ENCODE measurements at places on chromosomes 5 and 9.
A peak's percentile ranks its signal among the peaks of the same experiment; 100 is the strongest.

DNA sequence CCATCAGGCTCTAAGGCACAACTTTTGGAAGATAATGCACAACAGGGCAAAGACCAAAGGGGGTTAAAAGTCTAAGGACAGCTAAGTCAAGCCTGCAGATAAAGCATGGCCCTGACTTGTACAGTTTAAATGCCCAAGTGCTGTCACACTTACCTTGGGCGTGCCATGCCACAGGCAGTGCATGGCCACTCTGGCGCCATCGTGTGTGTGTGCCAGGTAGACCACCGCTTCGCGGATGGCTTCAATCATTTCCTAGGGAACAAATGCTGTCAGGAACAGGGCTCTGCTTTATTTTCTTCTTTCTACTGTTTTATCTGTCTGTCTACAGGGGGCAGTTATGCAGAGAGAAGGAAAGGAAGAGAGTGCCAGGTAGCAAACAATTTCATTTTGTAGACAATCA lies 19.3 kb downstream of the PUM3 start:
- DNase-seq = no peak

GRCh38 chr9:113785334-113785733 lies 90.8 kb upstream of the ZNF618 start:
- no peak for DNase-seq

DNA sequence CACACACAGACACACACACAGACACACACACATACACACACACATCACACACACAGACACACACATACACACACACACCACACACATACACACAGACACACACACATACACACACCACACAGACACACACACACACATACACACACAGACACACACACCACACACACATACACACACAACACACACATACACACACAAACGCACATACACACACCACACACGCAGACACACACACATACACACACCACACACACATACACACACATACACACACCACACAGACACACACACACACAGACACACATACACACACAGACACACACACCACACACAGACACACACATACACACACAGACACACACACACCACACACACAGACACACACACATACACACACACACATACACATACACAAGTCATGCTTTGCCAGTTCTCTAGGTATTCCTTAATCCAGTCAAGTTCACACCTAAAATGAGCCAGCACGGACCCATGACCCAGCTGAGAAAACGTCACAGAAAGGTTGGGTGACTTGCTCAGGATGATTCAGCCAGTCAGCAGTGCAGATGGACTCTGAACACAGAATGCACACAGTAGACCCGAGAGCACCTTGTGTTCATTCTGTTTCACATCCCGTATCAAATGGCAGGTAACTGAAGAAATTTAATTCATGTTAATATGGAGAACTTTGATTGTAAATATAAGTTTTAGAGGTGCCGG lies 746.4 kb downstream of the MTRR start:
- DNase-seq = no peak

GRCh38 chr9:91923145-91923544 lies 26.9 kb downstream of the ROR2 start:
- DNase-seq = no peak

- DNase-seq = peak; percentile 73
These were observed 166.8 kb downstream of the ARHGEF28 start for GRCh38 chr5:73792687-73793320.

- DNase-seq = no peak
These were observed 490.7 kb downstream of the CDH18 start for GRCh38 chr5:19497229-19497815.

DNA sequence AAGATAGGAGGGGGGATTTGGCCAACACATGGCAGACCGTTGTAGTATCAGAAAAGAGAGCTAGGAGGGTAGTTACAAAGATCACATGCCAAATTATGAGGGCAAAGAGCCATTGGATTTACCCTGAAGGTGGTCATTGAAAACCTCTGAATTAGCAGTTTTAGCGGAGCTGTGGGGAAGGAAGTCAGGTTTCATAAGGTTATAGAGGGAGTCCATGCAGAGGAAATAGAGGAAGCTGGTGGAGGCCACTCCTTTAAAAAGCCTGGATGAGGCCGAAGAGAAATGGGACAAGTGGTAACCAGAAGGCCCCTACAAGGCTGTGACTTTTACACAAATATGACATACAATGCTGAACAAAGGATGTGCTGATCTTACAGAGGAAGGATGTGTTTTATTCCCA lies 13.2 kb downstream of the DOCK8 start:
- no peak for DNase-seq

DNA sequence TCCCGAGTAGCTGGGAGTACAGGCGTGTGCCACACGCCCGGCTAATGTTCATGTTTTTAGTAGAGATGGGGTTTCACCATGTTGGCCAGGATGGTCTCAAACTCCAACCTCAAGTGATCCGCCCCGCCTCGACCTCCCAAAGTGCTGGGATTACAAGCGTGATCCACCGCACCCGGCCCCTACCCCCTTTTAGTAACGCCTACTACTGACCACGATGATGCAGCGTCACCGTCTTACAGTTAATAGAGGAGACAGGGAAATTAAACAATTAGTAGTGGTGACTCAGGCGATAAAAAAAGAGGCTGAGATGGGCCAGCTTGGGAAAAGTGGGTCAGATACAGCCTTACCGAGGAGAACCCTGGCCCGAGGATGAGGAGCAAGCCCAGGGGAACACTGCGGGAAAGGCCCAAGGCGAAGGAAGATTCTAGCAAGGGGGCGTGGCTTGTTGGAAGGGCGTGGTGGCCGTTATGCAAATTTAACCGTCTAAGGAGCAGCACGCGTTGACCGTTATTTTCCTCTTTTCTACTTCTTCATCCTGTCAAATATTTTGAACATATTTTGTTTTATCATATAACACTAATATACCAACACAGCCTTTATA lies 1.6 kb upstream of the SETX start:
- no peak for DNase-seq

GRCh38 chr9:133106511-133107244 lies 14.4 kb downstream of the RALGDS start:
- no peak for DNase-seq

DNA sequence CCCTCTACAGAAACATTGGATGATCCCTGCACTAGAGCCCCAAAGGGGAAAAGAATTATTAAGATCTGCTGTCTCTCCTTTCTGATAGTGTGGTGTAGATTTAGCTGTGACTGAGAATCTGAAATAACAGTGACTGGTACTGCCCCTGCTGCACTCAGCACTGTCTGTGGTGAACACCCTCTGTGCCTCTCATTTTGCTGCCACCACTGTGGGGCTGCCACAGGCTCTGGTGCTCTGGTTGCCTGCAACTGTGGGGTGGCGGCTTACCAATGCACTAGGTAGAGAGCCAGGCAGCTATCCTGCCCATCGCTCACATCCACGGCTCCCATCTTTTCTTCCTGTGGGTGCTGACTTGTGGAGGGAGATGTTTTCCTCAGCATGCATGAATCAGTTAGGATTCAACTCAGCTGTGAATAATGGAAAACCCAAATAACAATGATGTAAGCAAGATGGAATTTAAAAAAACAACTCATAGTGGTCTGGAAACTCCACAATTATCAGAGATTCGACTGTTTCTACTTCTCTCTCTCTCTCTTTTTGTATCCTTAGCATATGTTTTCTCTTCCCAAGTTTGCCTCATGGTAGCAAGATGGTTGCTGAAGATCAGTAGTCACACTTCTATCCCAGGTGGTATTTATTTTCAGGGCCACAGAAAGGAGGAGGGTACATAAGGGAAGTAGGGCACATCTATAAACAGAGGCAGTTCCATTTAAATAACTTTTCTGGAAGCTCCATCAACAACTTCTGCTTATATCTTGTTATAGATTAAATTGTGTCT lies 99.8 kb upstream of the DAP start:
- peak; percentile 42 for DNase-seq

GRCh38 chr9:81682797-81683196 lies 6.5 kb downstream of the TLE1 start:
- no peak for DNase-seq

DNA sequence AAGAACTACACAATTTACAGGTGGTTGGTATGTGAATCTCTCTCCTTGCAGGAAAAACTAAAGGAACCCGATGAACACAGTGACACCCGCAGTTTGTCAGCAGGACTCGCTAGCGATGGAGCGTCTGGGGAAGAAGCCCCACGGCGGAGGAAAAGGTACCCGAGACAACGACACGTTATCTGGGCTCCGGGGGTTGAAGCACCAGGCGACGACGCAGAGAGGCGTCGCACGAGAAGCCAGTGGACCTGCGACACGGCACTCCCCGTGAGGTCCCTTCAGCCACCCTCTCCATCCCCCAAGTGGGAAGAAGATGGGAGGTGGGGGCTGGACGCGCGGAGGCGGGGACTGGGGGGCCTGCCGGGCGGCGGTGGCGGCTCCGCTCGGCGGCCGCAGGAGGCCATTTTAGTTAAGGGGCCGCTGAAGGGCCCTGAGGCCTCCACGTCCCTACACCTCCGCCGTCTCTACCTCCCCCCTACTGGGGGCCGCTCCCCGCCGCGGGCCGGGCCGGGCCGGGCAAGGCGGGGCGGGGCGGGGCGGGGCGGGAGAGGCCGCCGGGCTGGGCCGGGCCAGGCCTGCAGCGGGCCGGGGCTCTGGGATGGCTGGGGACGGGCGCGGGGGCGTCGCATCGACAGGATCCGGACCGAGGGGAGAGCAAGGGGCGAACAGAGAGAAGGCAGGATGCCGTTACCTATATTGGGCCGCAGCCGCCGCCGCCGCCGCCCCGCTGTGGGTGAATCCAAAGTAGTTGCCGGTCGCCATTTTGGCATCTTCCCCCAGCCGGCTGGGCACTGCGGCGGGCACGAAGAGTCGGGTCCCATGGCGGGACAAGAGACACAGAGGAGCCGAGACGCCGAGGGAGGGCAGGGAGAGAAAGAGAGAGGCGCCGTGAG lies 754 bp downstream of the ZFR start:
- peak; percentile 38 for DNase-seq

DNA sequence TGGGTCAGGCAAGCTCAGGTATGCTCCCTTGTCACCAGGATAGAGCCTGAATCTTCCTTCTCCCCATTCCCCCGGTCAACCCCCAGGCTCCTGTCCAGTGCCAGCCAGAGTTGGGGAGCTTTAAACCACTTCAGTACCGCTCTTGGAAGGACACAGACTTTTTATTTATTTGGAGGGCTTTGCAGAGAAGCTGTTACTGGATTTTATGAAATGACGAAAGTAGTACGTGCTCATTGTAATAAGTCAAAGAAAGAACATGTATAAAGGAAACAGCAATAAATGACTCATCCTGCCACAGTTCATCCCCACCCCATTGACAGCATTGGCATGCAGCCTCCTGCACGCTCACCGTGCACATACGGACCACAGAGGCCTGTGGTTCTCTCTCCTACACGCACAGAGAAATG lies 230.3 kb downstream of the AUH start:
- peak; percentile 93 for DNase-seq

DNA sequence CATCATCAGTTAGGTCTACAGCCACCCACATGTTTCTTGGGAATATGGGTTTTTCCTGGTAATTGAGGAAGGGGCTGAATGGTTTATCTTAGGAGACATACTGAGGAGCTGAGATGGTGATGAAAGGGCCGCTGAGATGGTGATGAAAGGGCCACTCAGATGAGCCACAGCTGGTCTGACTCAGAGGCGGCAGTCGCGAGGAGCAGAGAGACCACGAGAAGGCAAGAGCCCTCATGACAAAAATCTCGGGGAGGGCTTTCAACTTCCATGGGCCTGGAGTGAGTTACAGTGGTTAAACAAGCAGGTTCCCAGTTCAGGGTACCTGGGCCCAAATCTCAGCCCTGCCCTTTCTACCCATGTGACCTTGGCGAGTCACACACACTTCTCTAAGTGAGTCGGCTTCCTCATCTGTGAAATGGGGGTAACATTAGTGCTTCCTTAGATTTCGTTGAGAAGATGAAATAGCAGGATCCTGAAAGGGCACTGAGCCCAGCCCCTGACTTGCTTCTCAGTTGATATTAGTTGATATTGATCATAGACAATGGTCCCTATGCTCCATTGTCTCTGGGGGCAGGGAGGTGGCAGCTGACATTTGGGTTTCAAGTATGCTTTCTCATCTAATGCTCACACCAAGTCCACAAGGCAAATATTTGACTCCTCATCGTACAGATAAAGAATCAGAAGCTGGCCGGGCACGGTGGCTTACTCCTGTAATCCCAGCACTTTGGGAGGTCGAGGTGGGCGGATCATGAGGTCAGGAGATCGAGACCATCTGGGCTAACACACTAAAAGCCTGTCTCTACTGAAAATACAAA lies 169.5 kb downstream of the RGS3 start:
- DNase-seq = peak; percentile 67
